ENCODE measurements at places on chromosomes 11 and 22. TPM values are rescaled to one million over a fixed set of nuclear protein-coding genes. Genes with fewer than 3 reads are reported as not detected.
A peak's percentile ranks its signal among the peaks of the same experiment; 100 is the strongest.

DNA sequence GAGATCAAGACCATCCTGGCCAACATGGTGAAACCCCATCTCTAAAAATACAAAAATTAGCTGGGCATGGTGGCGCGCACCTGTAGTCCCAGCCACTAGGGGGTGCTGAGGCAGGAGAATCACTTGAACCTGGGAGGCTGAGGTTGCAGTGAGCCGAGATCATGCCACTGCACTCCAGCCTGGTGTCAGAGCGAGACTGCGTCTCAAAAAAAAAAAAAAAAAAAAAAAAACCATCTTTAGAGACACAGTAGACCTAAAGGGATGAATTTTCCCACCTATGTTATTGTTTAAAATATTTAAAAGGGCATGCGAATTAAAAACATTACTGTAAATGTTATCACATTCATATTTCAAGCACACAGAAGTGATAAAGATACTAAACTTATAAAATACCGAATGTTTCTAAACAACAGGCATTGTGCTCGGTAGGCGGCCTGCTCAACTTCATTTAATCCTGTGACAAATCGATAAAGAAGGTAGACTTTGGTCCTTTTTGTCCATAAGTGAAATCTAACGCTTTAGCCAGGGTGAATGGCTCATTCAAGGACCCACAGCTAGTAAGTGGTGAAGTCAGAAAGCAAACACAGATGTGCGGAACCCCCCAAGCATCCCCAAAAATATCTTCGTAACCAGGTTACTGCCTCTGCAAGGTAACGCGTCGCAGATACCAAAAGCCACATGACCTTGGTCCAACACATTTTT, 16.1 kb downstream of the NCAPD3 start:
- no peak for DNase-seq

The VPS37C gene
- polyA plus RNA-seq = 8.0 TPM

GRCh38 chr11:8263769-8264410, at the start of gene LMO1:
Gene LMO1 (minus strand): TSS chr11:8263878. CDS start chr11:8263362, 516 bp downstream.
- no peak for DNase-seq

GRCh38 chr11:2348986-2349385, 28.1 kb upstream of the CD81 start:
- DNase-seq = no peak

DNA sequence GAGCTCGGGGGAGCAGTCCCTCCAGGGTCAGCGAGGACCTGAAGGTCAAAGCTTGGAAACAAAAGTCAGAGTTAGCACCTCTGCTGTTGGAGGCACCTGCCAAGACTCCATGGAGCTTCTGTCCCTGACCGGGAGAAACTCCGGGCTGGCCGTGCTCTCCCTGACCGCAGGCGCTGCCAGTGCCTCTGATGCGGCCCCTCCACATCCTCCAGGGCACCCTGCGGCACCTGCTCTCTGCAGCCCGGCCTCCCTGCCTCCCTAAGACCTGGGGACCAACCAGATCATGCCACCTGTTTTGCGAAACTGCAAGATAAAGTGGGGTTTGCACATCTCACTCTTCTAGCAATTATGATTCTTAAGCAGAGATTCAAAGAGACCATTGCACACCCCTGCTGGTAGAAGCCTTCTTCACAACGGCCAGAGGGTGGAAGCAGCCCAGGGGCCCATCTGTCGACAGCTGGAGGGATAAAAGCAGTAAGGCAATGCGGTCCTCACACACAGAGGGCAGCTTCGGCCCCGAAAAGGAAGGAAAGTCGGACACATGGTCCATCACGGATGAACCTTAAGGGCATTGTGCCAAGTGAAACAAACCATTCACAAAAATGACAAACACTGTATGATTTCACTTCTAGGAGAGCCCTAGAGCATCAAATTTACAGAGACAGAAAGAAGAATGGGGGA, 477.1 kb downstream of the BRD1 start:
- no peak for DNase-seq

DNA sequence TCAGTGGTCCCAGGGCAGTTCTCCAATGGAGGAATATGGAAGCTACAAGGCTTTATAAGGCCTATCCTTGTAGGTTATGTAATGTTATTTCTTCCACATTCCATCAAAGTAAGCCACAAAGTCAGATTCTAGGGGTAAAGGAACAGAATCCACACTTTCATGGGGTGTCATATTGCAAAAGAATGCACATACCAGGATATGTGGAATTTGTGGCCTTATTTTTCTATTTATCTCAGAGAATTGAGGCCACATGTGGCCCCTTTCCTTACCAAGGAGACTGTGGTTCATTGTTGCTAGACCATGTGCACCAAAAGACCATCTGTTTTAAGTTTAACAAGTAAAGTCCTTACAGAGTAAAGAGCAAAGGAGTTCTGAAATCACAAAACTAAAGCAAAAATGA, 12.9 kb downstream of the LRRC4C start:
- DNase-seq = no peak

The BTBD18 gene
- not detected for polyA plus RNA-seq

GRCh38 chr11:20177136-20177535, 16.9 kb upstream of the DBX1 start:
- no peak for DNase-seq

The STARD10 gene
- 67.0 TPM for polyA plus RNA-seq

DNA sequence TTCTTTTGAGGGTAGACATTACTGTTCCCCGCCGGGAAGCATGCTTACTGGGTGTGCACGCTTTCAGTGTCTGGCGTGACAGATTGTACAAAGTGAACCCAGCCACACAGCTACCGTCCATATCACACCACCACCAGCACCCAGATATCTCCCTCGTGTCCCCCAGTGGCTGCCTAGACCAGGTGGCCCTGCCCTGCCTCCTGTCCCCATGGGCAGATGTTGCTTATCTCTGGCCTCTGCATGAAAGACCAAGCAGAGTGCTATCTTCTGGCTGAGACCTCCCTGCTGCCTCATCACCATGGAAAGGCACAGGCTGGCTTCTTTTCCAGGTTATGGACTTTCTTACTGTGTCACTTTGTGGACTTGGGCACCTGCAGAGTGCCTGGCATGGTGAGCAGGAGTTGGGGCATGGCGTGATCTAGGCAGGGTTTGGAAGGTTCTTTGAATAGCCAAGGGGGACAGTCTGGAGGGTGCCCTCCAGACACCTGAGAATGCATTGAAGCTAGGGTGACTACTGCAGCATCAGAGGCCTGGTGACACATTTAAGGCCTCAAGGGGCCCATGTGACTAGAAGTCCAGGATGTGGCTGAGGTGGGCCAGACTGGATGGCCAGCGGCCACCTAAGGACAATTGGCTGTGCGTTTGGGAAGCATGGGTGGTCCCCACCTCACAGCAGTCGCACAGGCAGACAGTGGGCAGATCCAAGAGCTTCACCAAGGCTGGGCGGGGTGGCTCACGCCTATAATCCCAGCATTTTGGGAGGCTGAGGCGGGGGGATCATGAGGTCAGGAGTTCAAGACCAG, 4.7 kb downstream of the TANGO2 start:
- no peak for DNase-seq

GRCh38 chr11:8277691-8278090, 14.0 kb upstream of the LMO1 start:
- peak; percentile 30 for DNase-seq

DNA sequence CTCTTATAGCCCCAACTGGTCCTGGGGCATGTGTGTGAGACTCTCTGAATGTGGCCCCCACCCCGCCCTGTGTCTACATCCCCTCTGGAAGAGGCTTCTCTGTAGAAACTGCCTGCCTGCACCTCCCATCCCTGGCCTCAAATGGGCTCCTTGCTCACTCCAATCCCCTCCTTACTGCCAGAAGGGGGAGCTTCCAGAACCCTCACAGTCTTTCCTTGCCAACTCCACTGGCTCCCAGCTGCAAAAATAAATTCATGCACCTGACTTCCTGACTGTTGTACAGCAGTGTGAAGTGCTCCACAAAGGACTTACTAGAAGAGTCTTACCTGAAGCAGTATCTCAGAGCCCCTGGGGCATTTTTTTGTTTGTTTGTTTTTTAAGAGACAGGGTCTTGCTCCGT, 15.2 kb upstream of the SERPIND1 start:
- DNase-seq = no peak

- DNase-seq = no peak
Observed at GRCh38 chr22:34847072-34847471, 218.9 kb upstream of the ISX start.

DNA sequence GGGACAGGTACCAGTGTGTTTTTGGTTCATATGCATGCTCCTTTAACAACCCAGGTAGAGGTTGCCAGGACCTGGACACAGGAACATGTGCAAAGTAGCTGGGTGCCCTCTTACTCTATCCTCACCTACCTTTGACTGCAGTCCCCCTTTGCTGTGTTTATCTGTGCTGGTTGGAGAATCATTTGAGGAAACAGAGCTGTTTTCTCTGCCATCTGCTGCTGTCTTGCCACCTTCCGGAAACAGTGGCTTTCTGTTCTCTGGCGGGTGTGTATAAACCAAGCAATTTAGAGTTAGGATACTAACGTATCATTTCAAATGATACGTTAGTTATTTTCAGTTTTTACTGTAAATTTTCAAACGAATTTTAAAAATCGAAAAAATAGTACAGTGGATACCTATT, 171.9 kb upstream of the TTC12 start:
- DNase-seq = no peak

DNA sequence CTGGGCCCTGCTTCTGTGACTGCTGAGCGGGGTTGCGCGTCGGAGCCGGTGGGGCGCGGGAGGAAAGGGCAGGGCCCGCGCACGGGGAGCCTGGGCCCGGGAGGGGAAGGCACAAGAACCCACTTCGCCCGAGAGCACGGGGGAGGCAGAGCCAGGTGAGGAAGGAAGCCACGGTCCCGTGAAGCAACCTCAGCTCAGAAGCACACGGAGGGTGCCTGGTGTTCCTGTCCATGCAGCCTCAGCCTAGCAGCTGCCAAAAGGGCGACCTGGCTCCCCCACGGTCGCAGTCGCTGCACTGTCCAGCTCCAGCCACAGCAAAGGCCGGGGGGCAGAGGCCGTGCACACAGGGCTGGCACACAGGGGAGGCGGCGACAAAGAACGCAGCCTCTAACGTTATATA, 9.3 kb upstream of the CDC42BPG start:
- no peak for DNase-seq

DNA sequence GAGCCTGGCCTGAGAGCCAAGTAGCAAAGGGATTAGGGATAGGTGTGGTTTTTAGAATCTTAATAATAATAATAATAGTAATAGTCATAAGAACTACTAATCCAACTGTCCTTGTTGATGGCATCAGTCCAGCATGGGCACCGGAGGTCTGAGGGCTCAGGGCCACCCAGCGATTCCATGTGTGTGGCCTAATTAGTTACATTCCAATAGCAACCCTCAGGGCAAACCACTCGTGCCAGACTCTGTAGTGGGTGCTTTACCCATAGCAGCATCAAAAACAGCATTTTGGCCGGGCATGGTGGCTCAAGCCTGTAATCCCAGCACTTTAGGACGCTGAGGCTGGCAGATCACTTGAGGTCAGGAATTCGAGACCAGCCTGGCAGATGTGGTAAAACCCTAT, 19.0 kb upstream of the MYH9 start:
- DNase-seq = no peak

- DNase-seq = no peak
Observed at GRCh38 chr11:66477263-66478201, 2.7 kb upstream of the DPP3 start.

The BEST1 gene
- 0.02 TPM for polyA plus RNA-seq

GRCh38 chr22:37163575-37164504, 14.1 kb upstream of the IL2RB start:
- DNase-seq = no peak

GRCh38 chr11:34783816-34784317, 132.3 kb downstream of the APIP start:
- no peak for DNase-seq

The MS4A1 gene
- polyA plus RNA-seq = 0.82 TPM

GRCh38 chr22:19879246-19879570, 24.5 kb upstream of the GNB1L start:
- DNase-seq = no peak

DNA sequence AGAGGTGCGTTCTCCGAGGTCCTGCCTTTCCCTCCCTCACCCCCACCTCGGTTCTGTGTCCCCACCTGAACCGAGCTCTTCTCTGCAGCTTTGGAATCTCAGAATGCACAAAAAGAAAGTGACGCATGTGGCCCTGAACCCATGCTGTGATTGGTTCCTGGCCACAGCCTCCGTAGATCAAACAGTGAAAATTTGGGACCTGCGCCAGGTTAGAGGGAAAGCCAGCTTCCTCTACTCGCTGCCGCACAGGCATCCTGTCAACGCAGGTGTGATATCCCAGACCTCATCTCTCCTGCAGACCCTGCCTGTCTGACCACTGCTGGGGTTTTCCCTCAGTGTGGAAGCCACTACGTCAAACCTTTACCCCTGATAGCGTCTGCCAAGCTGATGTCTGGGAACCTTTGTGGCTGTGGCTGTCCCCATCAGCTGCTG, 13.9 kb downstream of the ACP2 start:
- no peak for DNase-seq

GRCh38 chr22:27844656-27845591, 43.4 kb upstream of the MN1 start:
- DNase-seq = no peak

DNA sequence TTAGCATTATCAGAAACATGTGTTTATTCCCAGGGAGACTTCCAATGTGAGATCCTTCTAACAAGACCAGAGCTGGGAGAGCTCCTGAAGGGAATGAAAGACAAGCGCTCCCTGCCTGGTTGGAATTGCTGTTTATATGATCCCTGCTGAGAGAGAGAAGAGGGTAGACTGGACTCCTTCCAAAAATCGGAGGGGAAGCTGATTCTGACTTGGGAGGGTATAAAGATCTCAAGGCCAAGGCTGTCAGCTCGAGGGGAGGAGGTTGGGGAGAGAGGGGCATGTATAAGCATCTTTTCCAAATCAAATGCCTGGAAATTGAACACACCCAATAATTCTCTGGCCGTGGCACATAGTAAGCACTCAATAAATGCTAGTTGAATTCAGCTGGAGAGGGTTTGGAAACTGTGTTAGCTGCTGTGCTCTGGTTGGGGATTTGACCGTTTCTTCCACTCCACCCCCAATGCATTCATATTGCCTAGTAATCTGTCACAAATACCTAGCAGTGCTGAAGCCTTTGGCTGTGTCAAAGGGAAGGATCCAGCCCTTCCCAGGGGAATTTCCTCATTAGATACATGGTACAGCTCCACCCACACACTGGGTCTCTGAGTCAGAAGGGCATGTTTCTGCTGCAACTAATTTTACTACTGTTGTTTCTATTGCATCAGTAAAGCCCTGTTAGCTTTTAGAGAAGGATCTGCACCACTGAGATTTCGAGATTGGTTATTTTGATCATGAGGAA, 61.5 kb downstream of the CACNG2 start:
- DNase-seq = no peak

The TSSK2 gene
- polyA plus RNA-seq = not detected

The CFAP300 gene
- 2.2 TPM for polyA plus RNA-seq

The SMTNL1 gene
- not detected for polyA plus RNA-seq

- no peak for DNase-seq
Observed at GRCh38 chr11:102400603-102401002, 52.0 kb downstream of the TMEM123 start.

Data from keratinocyte (primary cell).